ENCODE measurements at places on chromosomes 1 and 21.

- DNase-seq: no peak
Measured at GRCh38 chr1:97265630-97266029, 544.0 kb downstream of the PTBP2 start.

DNA sequence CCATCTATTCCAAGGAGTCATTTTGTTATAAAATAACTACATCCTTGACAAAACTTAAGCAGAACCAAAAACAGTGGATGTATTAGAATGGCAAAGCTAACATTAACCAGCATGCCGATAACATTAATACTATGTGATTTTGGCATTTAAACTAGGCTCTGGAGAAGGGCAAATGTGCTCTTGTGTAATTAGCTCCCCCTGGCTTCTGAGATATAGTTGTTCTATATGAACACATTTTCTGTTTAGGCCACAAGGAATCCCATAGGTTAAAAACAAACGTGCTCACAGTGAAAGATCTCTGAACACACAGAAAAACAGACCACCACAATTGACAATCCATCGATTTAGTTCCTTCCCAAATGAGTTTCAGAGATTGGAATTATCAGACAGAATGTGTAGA lies 57.4 kb upstream of the TARS2 start:
- DNase-seq: no peak

DNA sequence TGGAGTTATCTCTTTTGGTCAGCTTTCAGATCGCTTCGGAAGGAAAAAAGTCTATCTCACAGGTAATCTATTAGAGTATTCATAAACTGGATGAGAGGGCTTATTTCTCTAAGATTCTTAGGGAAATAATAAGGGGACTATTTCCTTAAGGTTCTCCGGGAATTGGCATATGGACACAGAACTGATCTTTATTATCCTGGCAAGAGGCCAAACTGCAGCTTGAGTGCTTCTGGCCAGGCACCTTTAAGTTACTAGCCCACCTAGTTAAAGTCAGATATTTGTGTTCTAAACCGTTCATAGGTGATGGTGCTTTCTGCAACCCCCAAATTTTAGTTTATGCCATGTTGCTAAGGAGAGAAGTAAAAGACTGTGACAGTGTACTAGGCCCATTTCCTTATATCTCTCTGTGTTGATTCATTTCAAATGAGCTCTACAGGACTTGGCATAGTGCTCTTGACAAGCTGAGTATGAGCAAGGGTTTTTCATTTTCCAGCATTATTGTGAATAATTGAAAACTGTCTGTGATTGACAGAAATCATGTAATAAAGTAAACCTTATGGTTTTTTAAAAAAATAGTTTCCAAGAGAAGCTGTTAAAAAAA lies 43.4 kb downstream of the SLC22A15 start:
- DNase-seq: no peak

GRCh38 chr1:44263568-44264450 lies 50.5 kb downstream of the DMAP1 start:
- no peak for DNase-seq

DNA sequence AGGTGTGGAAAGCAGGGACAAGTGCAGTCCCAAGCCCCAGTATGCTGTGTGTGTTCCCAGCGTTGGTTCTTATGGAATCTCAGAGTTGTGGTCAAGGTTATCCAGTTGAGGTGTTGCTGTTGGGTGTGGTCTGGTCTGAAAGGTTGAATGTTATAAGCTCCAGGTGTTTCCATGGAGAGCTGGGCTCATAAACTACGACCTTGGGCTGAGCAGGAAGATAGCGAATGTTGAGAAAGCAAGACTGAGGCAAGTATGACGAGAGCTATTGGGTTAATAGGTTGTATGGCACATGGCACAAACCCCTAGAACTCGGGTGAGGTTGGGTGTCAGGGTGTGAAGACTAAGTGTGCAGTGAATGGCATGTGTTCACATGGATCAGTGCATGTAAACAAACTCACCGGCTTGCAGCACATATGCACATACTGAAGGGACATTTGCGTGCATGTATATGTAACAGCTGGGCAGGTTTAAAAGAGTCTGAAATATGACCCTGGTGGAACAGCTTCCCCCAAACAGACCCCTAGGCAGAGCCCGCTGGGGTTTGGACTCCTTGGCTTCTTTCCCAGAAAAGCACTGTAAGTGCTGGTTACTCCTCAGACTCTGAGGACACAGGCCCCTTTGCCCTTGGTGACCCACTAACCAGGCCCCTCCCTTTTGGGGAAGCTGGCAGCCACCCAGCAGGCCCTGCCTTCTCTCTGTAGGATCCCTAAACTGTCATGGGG lies 117.5 kb downstream of the NAV1 start:
- no peak for DNase-seq

GRCh38 chr1:8554956-8555534 lies 237.1 kb downstream of the SLC45A1 start:
- DNase-seq: no peak

DNA sequence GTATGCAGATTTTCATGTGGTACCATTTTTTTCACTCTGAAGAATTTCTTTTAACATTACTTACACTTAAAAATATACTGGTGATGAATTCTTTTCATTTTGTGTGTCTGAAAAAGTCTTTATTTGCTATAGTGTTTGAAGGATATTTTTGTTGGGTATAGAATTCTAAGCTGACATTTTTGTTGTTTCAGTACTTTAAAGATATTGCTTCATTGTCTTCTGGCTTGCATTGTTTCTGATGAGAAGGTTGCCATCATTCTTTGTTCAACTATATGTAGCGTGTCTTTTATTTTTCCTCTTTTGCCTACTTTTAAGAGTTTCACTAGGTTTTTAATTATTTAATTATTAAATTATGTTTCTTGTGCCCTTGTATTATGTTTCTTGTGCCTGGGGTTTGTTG lies 8.0 kb downstream of the HS2ST1 start:
- DNase-seq: no peak

- DNase-seq: peak; percentile 72
Measured at GRCh38 chr1:172699111-172699510, 40.2 kb downstream of the FASLG start.

DNA sequence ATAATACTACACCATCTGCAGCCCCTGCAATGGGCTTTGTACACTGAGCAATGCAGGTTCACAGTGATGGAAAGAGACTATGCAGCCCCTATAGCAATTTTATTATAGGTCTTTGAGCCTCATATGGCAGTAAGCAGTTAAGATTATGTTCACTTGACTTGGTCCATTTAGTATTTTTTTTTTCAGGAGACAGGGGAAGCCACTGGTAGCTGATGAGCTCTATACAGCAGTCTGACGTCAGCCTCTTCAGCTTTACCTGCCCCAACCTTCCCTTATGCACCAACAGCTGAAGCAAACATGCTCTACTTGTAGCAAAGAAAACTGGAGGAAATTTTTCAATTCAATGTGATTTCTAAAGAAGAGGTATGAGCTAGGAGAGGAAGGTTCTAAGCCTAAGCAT lies 32.2 kb downstream of the AIDA start:
- DNase-seq: no peak

DNA sequence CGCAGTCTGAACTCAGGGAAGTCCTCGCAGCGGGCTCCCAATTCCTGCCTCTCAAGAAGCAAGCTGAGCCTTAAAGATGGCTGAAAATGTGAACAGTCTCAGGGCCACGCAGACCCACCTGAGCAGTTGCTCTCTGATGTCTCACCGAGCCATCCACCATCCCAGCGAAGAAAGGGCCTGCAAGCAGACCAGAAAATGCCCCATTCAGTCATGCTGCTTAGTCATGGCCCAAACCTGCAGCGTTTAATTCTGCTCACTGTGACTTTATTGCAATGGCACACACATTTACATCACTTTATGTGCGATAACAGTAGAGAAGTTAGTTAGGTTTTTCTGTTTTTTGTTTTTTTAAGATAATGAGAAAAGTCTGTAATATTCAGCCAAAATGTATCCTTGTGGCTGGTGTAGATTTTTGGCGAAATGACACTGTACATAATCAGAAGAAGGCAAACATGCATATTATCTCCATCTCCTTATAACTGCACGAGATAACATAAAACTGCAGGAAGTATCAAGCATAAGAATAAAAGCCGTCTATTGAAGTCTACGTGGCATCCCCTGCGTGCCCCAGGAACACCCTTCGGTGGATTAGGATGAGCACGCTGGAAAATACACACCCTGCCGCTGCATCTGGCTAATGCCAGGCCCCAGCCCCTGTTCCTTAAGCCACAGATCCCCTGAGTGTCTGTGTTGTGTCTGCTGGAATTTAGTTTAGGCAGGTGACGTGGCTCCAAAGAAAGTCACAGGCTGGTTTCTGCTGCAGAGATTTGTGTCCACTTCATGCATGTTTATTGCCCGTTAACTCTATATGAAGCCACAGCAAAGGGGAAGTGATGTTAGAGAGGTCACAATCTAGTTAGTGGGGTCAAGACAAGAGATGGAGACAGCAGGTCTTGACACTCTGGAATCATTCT lies 119.8 kb upstream of the IRF2BP2 start:
- no peak for DNase-seq

DNA sequence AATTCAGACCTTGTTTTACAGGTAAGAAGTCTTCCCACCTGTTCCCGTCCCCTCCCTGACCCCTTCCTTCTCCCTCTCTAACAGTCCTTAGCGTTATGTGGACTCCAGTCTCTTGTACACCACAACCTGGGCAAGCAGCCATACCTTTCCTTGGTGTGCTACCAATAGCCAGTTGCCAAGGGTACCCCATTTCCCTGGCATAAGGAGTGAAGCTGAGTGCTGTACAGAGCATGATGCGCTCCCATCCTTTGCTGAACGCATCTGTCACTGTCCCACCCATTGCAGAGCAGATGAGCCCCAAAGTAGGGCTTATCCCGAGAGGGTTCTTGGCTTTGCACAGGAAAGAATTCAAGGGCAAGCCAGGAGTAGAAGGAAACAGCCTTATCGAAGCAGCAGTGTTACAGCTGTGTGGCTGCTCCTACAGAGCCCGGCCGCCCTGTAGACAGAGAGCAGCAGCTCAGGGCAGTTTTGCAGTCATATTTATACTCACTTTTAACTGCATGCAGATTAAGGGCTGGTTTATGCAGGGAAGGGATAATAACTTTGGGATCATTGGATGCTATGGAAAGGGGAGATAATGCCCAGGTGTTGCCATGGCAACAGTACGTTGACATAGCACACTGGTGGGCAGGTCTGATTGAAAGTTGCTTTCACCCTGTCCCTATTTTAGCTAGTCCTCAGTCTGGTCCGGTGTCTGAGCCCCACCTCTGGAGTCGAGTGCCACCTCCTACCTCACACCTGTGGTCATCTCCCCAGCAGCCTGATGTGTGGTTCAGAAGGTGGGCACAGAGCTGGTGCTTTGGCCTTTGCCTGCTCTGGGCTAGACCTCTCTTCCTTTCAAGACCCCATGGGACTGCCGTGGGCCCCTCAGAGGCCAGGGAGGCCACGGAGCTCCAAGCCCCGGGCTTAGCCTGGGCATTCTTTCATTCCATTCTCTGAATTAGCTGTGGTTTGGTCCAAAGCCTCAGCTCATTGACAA lies 5.1 kb downstream of the FHAD1 start:
- DNase-seq: no peak

GRCh38 chr21:38787461-38788274 lies 18.1 kb upstream of the ETS2 start:
- DNase-seq: no peak

- no peak for DNase-seq
Measured at GRCh38 chr1:227092069-227092468, 152.0 kb downstream of the COQ8A start.

GRCh38 chr1:77412069-77412819 lies 130.4 kb downstream of the AK5 start:
- DNase-seq: no peak

DNA sequence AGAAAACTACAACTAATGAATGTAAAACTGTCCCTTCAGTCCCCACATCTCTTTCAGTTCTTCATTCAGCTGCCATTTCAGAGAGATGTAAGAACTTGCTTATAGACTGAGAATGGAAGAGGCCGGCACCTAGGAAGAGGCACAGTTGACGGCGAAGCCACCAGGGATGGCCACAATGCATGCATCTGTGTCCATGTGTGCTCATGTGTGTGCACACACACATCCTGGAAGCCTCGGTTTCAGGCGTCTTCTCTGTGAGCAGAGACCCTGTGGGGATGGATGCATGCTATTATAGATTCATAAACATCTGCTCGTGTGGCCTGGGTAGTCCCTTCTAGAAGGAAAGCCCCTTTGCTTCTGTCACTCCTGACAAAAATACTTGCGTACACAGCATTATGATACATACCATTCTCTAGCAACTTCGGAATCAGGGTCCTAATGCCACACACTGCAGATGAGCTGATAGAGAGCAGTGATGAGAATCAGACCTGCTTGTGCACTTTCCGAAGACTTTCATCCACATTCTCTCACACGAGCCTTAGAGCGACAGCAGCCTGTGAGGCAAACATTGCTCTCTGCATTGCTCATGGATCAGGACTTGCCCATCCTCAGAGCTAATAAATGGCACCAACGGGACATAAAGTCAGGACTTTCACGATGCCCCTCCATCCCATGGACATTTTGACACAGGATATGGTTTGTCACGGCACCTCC lies 12.4 kb upstream of the GPR61 start:
- DNase-seq: no peak

DNA sequence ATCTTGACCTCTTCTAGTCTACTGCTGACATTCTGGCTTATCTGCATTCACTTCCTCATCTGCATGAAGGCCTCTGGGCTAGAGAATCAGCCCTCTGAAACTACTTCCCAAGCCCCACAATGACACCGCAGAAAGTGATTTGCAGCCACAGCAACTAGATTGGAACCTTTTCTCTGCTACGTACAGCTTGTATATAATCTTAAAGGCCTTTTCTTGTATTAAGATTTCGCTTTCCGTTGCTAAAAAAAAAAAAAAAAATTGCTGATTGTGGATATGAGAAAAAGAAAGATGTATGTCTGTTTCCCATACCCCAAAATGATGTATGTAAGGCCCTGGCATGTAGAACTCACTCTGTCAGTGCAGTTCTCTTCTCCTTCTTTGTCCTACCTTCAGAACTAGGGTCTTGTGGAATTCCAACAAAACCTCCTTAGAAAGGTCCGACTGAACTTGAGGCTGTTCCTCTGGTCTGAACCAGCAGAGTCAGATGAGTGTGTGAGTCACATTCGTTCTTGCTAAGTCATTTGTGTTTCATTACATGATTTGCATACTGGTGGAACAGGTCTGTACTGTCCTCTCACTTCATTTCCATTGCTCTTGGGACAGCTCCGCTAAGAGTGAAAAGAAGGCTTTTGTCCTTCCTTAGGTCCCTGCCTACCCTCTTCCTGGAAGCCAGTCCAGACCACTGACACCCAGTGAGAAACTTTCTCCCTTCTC lies 62.7 kb downstream of the PLPP3 start:
- DNase-seq: no peak

GRCh38 chr1:109649491-109649914 lies 6.4 kb upstream of the GSTM4 start:
- no peak for DNase-seq

GRCh38 chr1:178574345-178574744 lies 61.4 kb downstream of the TEX35 start:
- DNase-seq: no peak

Data from activated CD4-positive, alpha-beta T cell treated with anti-CD3 and anti-CD28 coated beads for 1 hour (primary cell).